Panc1 (cell line): ENCODE measurements at places on chromosomes 6 and 20.

- no peaks in the 10 kb centered on the region for H3K27me3 ChIP-seq
- H3K4me1 ChIP-seq = peaks cover 3% of the 10 kb centered on the region; the same call in 1 of the 2 replicates
- H3K36me3 ChIP-seq = no peaks in the 10 kb centered on the region
- H3K27ac ChIP-seq = no peak overlapping the region
- H3K4me3 ChIP-seq = peak overlapping the region; percentile 53
- DNase-seq = no peak
Observed at GRCh38 chr20:25865715-25866656, 169.3 kb upstream of the ZNF337 start.

DNA sequence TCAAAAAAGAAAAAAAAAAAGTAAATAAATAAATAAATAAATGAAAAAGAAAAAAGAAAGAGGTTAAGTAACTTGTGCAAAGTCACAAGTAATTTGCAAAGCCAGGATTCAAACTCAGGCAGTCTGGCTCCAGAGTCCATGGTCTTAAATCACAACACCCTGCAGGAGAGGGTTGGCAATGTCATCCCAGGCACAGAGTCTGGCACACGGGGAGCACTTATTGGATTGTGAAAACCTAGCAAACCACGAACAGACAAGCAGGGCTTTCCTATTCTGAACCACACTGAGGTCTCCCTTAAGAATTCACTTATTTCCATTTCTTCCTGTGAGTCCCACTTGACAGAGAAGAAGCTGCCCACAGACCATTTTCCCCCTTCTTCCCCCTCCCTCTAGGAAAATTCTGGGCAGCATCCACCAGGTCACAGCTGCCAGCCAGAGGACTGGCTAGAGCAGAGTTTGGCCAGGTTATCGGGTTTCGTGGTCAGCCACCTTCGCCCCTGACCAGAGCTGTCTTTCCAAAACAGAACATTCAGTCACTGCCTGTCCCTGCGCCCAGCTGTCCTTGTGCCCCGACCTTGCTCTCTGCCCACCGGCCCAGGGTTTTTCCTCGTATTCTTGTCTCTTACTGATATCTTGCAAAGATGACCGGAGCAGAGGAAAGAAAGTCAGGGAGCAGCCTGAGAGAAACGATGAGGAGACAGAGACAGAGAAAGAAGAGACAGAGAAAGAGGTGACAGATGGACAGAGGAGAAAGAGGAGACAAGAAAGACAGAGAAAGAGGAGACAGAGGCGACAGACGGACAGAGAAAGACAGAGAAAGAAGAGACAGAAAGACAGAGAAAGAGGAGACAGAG is 106.4 kb upstream of the PTPN1 start:
- no peaks in the 10 kb centered on the region for H3K36me3 ChIP-seq
- H3K27me3 ChIP-seq = no peaks in the 10 kb centered on the region
- H3K27ac ChIP-seq = no peak overlapping the region
- H3K4me1 ChIP-seq = peaks cover 15% of the 10 kb centered on the region
- DNase-seq = no peak

- peak; percentile 30 for DNase-seq
- no peaks in the 10 kb centered on the region for H3K36me3 ChIP-seq
- peaks cover 7% of the 10 kb centered on the region; the same call in 1 of the 2 replicates for H3K4me1 ChIP-seq
- H3K27me3 ChIP-seq = no peaks in the 10 kb centered on the region
- no peak overlapping the region for H3K27ac ChIP-seq
Observed at GRCh38 chr6:56370561-56371211, 123.3 kb upstream of the COL21A1 start.

DNA sequence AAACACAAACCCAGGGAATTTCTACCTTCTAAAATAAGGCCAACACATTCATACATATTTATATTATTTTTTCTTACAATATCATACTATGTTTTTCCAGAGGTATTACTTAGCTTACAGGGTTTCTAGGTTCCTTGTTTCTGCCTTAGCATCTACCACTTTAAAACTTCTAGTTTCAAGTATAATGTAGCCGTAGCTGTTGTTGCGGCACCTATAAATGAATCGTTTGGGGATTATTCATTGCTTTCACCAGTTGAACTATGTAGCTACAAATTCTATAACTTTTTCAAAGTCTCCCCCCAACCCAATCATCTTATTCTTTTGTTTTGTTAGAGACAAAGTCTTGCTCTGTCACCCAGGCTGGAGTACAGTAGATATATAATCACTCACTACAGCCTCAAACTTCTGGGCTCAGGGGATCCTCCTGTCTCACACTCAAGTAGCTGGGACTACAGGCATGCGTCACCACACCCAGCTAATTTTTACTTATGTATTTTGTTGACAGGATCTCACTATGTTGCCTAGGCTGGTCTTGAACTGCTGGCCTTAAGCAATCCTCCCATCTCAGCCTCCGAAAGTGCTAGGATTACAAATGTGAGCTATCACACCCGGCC is 43.9 kb downstream of the TNFAIP3 start:
- no peaks in the 10 kb centered on the region for H3K27me3 ChIP-seq
- H3K27ac ChIP-seq = no peak overlapping the region
- no peak overlapping the region for H3K4me3 ChIP-seq
- no peak for DNase-seq

DNA sequence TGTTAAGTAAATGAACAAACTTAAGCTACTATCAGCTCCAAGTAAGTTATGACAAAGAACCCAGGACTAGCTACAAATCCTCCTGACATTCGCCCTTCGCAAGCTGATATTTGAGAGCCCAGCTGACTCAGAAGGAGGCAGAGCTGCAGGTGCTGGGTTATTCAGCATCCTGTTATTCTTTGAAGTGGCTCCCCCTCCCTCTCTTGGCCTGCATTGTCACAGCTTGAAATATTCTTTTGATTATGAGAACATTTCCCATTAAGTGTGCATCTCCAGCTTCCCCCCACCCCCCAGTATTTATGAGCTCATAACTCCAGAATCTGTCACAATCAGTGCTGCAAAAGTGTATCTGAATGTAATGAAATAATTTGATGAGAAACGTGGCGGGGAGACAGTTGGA is 78.8 kb upstream of the RALY start:
- H3K4me3 ChIP-seq = no peak overlapping the region
- H3K36me3 ChIP-seq = no peaks in the 10 kb centered on the region
- peak; percentile 20 for DNase-seq
- no peak overlapping the region for H3K27ac ChIP-seq
- H3K4me1 ChIP-seq = peaks cover 15% of the 10 kb centered on the region
- no peaks in the 10 kb centered on the region for H3K27me3 ChIP-seq
